ENCODE measurements at places on chromosomes 7 and 10.
A peak's percentile ranks its signal among the peaks of the same experiment; 100 is the strongest.

DNA sequence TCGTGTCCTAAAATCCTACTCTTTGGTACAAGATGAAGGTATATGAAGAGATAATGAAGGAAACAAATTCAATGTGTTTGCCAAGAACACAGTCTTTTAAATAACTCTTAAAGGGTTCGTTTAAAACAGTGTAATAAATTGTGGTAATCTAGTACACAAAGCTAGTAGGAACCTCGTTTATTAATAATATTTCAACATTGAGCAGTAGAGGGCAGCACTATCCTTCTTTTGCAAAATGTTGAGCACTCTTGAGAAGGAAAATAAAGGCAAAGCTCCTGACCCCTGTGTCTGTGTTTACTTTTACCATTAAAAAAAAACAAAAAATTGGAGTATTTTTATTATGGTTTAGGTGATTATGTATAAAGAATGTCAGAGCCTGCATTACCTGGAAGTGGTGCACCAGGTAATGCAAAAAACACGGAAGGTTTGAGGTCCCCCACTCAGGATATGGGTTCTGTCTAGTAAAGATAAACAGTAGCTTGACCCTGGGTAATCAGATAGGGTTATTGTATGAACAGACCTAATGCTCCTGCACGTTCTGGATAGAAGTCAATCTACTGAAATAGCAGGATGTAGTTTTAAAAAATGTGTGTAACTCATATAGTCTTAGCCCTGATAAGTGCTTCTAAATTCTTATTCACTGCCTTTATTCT, 5.7 kb upstream of the GOT1 start:
- DNase-seq: no peak

GRCh38 chr7:66905689-66906088, 15.3 kb upstream of the TMEM248 start:
- no peak for DNase-seq

DNA sequence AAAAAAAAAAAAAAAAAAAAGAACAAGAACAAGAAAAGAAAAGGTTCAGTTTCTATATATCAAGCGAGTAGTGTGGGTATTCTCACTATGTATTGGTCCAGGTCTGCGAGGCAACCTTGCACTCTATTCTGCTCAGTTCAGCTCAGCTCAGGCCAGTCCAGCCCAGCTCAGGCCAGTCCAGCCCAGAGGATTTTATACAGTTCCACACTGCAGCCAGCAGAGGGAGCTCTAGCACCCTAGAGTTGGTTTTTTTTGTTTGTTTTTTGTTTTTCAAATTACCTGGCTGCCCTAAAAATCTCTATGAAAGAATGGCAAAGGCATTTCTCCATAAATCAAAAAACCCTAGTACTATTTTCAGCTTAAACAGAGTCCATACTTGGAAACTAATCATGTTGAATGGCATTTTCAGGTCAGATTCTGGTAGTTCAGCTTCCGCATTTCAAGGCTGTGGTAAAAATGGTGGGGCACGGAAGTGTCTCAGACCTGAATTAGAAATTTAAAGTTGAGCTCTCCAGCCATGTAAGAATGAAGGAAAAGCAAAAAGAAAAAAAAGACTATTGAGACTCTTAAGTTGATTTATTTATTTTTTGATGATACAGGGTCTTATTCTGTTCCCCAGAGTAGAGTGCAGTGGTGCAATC, 55.2 kb upstream of the GSDME start:
- DNase-seq: no peak

GRCh38 chr7:81562581-81562980, 207.3 kb downstream of the HGF start:
- no peak for DNase-seq

DNA sequence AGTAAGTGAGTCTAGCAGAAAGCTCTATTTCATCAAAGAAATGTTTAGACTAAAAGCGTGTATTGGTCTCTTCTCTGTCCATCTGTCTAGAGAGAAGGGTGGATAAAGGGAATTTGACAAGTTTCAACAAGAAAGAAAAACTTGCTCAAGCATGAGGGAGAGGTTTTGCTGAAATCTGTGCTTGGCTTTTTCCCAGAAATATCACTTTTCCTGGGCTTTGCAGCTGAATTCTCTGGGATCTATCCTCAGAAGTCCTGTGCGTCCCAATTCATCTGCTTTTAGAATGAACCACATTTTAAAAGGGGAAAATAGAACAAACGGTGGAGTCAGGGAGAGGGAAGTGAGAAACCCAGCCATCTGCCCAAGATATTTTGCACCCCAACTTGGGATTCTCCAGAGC, 59.6 kb upstream of the CELF2 start:
- no peak for DNase-seq

- no peak for DNase-seq
Measured at GRCh38 chr10:50604809-50605208, 18.9 kb downstream of the SGMS1 start.

DNA sequence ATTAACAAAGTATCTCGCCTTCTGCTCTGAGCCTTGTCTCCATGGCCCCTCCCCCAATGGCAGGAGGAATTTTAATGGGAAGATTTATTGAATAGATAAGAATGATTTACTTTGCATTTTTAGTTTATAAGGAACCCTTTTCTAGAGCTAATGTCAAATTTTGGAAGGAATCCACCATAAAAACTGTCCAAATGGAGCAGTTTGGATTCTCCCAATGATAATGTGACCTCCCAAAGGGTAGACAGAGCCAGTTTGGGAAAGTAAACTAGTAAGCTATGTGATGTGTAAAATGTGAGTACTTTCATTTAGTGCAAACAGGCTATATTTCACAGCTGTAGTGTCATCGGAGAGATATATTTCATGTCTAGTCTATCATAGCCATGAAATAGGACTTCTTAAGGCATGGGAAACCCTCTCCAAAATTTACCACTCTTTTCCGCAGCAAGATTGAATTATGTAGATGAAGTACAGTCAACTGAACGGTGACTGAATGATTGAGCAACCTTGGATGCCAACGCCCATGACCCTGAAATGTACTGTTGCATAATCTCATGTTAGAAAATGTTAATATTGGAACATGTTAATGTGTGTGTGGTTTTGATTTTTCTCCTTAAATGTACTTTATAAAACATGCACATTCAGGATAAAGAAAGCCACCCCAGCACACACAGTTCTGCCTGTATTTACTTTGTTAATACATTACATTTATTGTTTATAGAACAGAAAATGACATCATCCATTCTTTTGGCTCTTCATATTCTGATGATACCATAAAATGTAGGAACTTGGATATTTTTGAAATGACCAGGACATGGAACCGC, 140.6 kb downstream of the NRP1 start:
- no peak for DNase-seq

DNA sequence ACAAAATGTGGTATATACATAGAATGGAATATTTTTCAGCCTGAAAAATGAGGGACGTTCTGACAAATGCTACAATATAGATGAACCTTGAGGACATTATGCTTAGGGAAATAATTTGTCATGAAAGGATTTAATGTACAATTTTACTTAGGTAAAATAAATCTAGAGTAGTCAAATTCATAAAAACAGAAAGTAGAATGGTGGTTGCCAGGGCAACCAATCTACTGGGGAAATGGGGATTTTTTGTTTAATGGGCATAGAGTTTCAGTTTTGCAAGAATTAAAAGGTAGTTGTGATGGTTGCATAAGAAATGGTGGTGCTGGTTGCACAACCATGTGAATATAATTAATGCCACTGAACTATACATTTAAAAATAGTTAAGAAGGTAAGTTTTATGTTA, 296.0 kb upstream of the SP4 start:
- no peak for DNase-seq

DNA sequence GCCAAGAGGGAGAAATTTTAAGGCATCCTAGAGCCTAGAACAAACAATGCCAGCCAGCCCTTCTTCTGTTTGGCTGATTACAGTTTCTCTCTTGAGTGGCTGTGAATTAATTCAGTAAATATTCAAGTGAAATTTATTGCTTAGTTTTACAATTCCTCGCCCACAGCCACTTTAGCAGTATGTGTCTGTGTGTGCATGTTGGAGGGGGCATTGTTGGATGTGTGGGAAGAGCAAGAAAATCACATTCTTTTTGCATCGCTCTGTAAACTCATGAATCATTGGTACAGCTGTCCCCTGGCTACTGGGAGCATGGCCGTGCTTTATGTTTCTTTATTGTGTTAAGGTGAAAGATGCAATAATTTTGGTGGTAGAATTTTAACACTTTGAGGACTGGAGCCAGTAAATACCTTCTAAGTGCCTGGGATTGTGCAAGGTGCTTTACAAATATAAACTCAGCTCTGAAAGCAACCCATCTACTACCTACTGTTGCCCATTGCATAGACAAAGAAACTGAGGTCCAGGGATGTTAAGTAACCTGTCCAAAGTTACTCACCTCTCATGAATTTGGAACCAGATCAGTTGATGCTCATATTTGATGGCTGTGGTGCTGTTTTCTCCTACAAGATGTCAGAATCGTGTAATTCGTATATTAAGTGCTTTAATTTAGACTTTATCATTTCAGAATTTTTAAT, 89.9 kb upstream of the BTBD16 start:
- no peak for DNase-seq

- DNase-seq: no peak
Measured at GRCh38 chr10:97810446-97810845, 38.6 kb upstream of the SFRP5 start.

- DNase-seq: no peak
Measured at GRCh38 chr7:99255463-99255862, 17.2 kb upstream of the MYH16 start.

GRCh38 chr10:117476281-117476680, 66.3 kb upstream of the EMX2 start:
- no peak for DNase-seq

GRCh38 chr10:50456719-50457118, 167.0 kb downstream of the SGMS1 start:
- no peak for DNase-seq

DNA sequence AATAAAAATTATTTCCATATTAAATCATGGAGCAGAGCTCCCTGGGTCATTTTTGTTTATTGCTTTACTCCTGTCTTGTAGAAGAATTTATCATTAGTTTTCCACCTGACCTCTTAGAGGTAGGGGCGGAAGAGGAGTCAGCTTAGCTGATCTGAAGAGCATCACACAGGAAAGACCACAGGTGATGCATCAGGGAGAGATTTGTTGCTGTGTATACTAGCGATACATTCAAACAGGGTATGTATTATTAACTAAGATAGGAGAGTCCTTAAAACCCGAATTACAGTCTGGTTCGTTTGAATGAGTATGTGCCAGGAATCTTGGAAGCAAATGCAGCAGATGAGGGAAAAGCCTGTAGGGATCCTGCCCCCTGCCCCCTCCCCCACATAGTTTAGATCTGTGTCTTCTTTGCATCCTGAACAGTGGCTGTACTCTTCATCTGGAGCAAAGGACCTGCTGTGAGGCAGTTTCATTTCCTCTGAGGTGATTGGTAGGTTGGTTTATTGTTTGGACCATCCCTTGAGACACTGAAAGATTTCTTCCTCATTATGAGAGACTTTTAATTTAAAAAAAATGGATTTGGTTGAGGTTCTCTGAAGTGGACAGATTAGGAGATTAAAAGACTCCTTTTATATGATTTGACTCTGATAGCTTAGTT, 177.0 kb downstream of the SND1 start:
- DNase-seq: no peak

DNA sequence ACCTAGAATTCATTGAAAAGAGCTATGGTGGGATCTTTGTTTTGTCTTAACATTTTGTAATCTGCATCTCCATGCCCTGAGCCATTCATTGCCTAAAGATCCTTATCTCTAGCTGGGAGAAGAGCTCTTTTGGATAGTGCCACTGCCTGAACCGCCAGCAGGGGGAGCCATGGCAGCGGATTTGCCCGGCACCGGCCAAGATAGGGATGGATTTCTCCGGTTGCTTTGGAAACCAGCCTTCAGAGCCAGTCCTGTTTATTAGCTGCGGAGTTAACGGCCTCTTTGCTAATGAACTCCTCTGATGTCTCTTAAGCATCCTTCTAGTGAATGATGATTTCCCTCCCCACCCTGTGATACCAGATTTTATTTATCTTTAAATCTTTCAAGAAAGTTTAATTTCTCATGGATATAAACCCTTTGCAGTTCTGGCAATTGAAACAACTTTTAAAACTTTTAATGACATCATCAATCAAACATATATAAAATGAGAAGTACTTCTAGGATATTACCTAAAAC, 58.2 kb upstream of the LYZL2 start:
- peak; percentile 69 for DNase-seq

DNA sequence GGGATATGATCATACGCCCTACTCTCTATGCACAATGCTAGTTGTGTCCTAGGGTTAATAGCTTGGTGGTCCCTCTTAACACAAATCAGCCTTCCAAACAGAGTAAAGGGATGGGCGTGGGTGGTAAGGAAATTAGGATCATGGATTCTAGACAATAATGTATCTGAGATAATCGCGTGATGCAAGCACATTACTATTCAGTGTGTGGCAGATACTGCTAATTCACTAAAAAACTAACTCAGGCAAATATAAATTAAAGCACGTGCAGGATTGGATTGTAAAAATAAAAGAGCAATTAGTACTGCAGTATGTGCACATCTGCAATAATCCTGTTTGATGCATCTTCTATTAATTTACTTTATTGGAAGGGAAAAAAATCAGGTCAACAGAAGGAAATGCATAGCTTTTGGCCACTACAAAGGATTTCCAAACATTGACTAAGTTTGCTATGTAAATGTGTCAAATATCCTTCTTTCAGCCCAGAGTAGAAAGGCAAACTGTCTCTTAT, 22.0 kb downstream of the TWIST1 start:
- DNase-seq: no peak

GRCh38 chr10:23432166-23432565, 6.7 kb upstream of the OTUD1 start:
- DNase-seq: no peak

DNA sequence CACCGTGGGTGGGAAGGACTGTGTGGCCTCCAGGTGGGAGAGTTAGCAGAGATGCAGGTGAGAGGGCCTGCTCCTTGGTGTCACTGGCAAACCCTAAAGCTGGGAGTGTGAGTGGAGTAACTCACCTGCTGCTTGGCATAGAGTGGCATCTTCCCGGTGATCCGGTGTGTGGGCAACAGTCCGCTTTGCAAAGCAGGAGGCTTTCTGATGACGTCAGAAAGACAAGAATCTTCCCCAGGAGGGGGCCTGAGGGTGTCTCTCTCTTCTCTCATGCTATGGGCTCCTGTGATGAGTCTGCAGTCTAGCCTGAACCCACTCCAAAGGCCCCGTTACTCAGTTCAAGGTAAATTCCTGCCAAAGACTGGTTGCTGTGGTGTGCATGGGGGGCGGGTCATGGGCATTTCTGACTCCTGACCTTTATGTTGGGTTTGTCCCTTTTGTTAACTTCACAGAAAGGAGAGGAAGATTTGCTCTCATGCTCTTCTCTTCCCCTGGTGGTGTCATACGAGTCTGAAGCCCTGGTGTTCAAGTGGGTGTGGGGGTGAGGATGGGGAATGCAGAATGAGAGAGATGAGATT, 187.9 kb downstream of the GATA3 start:
- DNase-seq: no peak

GRCh38 chr10:100775386-100775785, 30.0 kb downstream of the PAX2 start:
- DNase-seq: no peak

- DNase-seq: no peak
Measured at GRCh38 chr10:109939315-109939961, 16.1 kb upstream of the XPNPEP1 start.

DNA sequence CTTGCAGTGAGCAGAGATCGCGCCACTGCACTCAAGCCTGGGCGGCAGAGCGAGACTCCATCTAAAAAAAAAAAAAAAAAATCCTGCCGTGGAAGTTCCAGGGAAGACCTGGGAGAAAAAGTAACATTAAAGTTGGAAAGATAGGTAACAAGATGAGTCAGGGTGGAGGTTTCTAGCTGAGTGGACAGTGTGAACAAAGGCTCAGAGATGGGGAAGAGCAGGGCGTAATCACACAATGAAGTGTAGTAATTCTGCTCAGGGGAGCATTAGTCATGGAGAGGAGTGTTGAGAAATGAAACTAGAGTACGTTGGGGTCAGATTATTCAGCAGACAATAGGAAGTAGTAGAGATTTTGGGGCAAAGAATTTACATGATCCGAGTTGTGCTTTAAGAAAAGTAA, 21.6 kb upstream of the WASL start:
- no peak for DNase-seq
